ENCODE measurements at places on chromosomes 7 and 10.

GRCh38 chr10:71729161-71729636 is 9.6 kb upstream of the C10orf105 start:
- peak; percentile 93 for DNase-seq

DNA sequence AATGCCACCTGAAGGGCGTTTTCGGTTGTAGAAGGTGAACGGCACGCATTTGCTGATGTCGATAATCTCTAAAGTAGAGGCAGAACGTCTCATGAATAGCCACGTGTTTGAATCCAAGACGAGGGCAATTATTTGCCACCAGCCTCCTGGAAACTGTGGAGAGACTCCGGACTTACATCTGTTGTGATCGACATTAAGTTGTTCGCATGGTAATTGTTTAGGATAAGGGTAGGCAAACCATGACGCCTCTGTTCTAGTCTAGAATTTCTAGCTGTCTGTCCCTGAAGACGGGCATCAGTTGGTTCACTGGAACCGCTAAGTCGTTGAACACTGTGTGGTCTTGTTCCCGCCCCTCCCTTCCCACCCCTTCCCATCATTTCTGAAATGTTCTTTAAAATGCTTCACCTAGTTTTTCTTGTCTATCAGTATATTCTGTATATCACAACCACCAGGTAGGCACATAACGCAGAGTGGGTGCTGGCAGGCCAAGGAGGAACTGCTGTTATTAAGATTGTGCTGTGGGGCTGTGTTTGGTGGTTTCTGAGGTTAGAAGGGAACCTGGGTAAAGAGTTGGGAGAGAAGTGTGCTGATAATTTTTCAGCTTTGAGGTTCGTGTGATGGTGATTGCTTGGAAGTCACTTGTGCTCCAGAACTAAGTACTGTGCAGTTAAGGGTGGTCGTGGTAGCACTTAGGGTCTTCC is 1.2 kb downstream of the UBE3C start:
- no peak for DNase-seq

GRCh38 chr7:70752794-70753241 is 379.1 kb upstream of the GALNT17 start:
- DNase-seq, result no peak

DNA sequence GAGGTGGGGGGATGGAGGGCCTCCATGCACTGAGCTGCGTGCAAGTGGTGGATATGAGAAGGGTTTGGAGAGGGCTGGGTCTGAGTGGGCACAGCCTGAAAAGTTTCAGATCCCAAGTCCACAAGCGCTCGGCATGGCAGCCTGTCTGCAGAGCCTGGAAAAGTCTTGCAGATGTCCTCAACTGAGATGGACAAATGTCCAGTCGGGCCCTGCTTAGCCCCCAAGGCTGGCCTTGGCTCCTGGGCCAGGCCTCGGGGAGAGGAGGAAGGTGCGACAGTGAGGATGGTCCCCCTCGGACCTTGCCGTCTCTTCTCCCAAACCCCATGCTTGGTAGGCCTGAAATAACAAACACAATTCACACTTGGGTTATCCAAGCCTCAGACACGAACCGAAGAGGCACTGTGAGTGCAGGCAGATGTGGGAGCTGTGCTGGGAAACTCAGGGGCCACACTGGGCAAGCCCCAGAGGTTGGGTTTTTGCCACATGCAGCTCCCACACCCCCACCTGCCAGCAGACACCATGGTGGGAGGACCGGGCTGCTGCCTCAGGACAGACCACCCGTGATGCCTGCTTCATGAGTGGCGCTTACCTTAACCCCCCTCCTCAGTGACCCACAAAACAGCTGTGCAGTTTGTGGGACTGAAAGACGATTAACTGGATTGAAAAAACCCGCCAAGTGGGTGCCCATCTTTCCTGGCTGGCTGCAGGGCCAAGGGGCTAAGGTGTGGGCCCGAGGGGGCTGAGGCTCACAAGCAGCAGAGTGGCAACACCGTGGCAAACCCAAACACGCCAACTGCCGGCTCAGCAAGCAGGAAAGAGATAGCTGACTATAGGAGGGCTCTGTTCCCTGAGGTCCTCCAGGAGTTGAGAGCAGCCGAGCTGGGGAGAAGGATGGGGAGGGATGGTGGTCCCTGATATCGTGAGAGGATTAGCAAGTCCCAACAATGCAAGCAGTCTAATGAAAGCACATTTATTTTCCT is 156.8 kb downstream of the RNF216 start:
- DNase-seq, result no peak

DNA sequence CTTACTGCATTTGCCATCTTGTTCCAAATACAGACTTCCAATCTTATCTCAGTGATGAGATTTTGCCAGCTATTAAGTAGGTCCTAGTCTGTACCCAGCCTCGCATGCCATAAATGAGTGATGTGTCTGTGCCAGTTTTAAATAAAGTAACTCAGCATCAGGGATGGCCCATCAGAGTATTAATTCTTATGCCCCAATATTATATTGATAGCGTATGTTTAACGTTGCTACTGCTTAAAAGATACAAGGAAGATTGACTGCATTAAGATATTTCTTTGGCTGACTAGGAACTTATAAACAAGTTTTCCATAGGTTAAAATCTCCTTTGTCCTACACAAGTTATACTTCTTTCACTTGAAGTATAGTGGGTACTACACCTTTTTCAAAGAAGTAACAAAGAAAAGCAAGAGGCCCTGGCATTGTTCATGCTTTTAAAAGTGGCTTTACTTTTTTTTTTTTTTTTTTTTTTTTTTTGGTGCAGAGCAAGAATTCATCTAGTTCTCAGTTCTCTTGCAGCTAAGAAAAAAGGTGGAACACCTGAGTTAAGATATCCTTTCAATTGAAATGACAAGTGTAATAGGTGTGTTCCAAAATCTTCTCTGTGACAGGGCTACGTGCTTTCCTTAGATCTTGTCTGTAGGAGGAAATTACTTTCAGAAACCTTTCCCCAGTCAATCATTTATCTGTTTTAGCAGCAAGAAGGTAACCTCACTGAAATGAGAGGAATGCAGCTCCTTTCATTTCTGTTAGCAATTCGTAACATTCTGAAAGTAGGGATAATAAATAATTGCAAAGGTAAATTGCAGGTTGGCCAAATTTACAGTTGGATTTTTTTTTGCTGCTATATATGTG is 245.0 kb downstream of the CELF2 start:
- no peak for DNase-seq

DNA sequence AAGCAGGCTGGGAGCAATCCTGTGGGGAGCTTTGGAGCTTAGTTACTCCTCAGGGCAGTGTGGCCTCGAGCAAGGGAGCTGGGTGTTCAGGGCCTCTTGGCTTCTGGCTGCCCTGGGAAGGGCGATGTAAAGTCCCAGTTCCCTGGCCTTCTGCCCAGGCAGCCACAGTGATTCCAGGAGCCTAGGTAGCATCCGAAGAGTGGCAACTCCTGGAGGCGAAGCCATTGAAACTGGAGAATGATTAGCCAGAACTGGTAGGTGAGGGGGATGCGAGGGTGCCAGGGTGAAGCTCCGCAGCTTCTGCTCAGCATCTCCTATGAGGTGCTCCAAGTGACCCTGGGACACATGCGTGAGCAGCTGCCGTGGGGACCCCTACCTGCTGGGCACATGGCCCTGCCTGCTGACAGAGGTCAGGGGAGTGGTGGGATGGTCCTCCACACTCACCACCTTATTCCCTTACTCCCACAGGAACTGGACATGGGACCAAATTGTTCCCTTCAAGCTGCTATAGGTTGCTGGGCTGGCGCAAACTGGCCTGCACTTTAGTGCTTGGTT is 7.8 kb upstream of the GDF2 start:
- DNase-seq, result no peak

GRCh38 chr10:131848296-131848695 is 52.5 kb upstream of the PPP2R2D start:
- no peak for DNase-seq

DNA sequence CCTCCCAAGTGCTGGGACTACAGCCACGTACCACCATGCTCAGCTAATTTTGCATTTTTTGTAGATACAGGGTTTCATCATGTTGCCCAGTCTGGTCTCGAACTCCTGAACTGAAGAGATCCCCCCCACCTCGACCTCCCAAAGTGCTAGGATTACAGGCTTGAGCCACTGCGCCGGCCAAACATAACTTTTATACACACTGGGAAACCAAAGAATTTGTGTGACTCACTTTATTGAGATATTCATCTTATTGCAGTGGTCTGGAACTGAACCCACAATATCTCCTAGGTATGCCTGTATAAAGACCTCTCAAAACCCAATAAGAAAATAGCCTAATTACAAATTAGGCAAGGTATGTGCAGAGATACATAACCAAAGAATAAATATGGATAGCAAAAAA is 182.6 kb upstream of the FEZF1 start:
- DNase-seq, result no peak

- DNase-seq, result no peak
Measured at GRCh38 chr10:102007796-102008195, 48.2 kb downstream of the ARMH3 start.

GRCh38 chr7:140640727-140641523 is at the start of gene DENND2A:
DENND2A (minus strand) TSS chr7:140640813; CDS start chr7:140602397, 38,416 bp downstream.
- DNase-seq, result peak; percentile 70

DNA sequence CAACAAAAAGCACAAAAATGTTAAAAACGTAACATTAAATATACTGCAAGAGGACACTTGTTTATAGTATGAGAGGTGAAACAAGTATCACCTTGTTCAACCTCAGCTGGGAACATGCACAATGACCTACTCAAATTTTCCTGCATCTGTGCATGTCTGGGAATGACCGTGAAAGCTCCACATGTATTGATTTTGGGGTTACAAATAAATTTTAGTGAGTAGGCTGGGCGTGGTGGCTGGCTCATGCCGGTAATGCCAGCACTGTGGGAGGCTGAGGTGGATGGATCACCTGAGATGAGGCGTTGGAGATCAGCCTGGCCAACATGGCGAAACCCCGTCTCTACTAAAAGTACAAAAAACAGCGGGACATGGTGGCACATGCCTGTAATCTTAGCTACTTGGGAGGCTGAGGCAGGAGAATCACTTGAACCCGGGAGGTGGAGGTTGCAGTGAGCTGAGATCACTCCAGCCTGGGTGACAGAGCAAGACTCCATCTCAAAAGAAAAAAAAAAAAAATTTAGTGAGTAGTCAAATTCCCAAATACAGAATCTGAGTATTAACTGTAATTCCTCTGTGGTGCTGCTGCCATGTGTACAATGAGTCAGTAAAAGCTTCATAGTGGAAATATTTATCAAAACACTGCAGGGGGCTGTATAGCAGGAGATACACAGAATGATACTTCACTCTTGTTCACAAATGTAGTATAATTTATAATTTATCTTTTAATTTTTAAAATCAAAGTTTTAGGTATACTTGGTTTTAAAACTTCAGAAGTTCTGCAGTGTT is 41.1 kb downstream of the SUGCT start:
- DNase-seq, result no peak

- DNase-seq, result no peak
Measured at GRCh38 chr7:6315746-6316145, 43.3 kb upstream of the CYTH3 start.

Measured in colonic mucosa (tissue), 4 donors.